Stimulated activated CD8-positive, alpha-beta memory T cell treated with anti-CD3 and anti-CD28 coated beads, Interleukin-2, amount 100 ng/mL, for 48 hours (primary cell): ENCODE measurements at places on chromosomes 7 and 10.

GRCh38 chr10:125479059-125479458 is 203.9 kb downstream of the TEX36 start:
- no peak for DNase-seq

- no peak for DNase-seq
Observed at GRCh38 chr10:62081341-62082270, 180.1 kb downstream of the ARID5B start.

- DNase-seq: no peak
Observed at GRCh38 chr10:133422807-133423771, 1.3 kb downstream of the SPRN start.

GRCh38 chr10:514137-514671 is 175.3 kb downstream of the DIP2C start:
- no peak for DNase-seq

DNA sequence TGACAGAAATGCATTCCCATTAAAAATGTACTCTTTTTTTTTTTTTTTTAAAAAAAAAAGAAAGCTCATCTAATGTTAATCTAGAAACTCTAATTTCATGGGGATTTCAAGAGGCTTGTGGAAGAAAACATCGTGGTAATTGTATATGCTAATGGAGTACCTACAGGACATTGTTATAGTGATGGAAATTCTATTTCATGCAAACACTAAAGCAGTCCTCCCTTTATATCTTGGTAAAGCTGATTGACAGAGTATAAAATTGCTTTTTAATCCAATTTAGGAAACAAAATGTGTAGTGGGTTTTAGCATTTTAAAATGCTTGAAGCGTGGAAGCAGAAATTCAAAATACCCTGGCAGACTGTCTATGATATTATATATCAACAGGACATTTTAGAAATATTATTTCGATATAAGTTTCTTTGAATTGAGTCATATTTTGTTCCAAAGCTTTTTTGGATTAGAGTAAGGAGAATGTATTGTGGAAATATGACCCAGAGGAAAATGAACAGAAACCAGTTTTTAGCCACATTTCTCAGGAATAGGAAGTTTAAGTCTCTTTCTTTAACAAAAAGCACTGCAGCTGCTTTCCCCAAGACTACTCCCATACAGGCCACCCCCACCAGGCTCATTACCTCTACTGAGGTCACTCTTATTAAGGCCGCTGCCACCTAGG is 121.9 kb downstream of the WNT2 start:
- no peak for DNase-seq

DNA sequence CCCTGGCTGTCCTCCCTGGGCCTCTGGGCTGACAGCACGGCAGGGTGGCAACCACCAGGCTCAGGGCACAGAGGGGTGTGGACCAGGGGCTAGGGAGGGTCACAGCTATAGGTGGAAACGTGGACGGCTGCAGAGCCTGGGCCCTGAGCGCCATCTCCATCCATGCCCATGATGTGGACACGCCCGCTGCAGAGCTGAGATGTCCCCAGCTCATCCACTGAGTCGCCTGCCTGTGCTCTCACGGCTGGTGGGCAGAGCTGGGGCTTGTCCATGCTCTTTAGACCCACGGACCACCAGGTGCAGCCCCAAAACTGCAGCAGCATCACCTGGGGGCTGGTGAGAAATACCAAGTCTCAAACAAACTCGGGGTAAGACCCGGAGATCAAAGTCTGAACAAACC is 16.1 kb downstream of the TECPR1 start:
- DNase-seq: no peak

DNA sequence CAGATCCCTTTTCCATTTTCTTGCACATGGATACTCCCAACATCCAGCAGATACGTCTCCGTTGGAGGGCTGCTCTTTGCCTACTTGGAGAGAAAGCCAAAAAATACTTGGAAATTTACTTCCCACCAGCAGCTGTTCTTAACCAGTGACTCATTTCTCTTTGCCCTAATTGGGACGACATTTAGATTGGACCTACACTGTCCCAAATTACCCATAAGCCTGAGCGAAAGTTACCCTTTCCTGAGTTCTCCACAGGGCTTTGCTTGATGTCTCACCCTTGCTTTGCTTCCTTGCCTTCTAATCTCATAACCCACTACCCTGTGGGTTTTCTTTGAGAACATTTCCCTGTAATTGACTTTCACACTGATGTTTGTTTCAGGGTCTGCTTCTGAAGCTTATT is 48.1 kb downstream of the SAMD8 start:
- DNase-seq: no peak

DNA sequence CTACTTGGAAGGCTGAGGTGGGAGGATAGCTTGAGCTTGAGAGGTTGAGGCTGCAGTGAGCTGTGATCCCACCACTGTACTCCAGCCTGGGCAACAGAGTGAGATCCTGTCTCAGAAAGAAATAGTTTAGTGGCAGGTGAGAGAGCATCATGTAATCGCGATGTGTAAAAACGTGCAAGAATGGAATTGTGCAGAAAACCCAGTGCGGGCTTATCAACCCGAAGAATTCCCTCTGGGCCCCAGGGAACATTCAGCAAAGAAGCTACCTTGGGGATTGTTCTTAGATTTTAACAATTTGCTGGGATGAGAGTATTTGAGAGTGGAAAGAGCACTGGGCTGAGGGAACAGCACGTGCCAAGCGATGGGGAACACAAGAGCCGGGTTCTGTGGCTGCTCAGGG is 107.4 kb upstream of the INSYN2A start:
- DNase-seq: no peak

DNA sequence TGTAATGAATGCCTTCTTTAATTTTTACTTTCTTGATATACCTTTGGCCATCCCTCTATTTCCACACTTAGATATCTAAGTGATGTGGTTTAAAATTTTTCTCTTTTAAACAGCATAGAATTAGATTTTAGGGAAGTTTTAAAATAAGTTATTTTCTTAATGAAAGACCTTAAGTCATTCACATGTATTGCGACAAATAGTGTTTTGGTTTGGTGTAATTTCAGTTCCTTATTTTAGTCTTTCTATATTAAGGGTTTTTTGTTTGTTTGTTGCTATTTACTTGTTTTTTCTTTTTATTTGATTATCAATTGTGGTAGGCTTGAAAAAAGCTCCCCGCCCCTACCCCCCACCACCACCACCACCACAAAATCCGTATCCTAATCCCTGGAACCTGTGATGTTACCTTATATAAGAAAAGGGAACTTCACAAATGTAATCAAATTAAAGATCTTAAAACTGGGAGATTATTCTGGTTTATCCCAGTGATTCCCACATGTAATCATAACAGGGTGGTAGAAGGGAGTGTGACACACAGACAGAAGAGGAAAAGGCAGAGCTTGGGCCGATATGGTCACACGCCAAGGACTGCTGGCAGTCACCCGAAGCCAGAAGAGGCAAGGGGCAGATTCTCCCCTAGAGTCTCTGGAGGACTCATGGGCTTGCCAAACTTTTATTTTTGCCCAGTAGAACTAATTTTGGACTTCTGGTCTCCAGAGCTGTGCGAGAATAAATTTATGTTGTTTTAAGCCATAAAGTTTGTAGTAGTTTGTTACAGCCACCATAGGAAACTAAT is 149.7 kb downstream of the NPSR1 start:
- no peak for DNase-seq

- DNase-seq: no peak
Observed at GRCh38 chr10:90849956-90850749, 7.7 kb downstream of the HTR7 start.
